AG10803 (cell line): ENCODE measurements at places on chromosomes 4 and X.

DNA sequence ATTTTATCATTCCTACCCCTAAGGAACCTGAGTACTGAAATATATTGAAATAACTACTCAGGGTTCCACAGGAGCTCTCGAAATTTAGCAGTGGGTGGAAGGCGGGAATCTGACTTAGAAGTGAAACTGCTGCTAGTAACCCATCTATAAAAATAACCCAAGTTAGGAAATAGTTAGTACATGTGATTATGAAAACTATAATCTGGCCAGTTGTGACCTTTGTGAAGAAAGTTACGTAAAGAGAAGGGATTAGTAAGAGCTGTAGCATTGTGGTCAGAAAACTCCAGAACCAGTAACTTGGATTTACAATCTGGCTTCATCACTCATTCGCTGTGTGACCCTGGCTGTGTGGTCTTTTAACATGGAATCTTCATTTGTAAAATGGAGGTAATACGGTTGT, 175.5 kb downstream of the RAPGEF2 start:
- DNase-seq, result peak; percentile 24

DNA sequence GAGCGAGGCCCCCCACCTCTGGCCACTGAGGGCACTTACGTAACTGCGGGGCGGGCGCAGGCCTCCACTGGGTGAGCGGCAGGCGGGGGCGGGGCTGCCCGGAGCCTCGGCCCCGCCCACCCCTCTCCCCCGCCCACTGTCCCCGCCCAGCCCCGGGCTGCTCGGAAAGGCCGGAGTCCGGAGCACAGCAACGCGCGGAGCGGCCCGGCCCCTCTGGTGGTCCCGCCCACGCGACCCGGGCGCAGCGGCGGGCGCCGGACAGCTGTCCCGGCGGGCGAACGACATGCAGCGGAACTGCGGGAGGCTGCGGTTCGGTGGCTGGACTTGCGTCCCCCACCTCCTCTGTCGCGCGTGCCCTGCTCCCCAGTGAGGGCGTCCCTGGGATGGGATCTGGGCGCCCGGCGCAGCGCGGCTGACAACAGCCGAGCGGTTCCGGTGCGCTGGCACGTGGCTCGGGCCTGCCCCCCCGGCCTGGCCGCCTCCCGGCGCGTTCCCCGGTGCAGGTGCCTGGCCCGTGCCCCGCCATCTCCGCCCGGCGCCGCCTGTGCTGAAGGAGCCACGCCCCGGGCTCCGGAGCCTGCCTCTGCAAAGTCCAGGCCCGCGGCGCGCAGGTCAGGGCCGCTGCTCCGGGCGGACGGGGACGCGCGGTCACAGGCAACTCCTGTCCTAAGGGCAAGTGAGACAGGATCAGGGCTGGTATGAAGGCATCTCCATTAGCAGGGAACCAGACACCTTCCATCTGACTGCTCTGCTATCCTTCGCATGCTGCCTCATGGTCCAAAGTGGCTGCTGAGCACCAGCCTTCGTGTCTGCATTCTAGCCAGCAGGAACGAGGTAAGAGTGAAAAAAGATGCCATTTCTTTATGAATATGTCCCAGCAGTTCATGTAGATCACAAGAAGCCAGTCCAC, 21.8 kb upstream of the JAKMIP1 start:
- DNase-seq, result no peak

DNA sequence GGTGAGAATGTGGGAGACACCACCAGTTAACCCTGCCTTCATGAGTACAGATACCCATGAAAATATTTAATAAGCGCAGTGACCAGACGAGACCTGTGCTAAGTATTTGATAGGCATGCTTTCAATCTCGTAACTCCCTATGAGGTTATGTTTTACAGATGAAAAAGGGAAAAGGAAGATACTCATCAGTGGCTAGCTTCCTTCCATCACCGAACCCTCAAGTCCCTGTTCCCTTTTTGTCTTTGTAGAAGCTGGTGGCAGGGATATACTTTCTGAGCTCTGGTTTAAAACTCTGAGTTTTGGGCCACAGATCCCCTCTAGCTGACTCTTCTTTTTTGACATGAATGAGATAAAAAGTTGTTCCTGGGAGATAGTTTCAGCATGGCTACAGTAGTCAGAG, 26.3 kb downstream of the AFF1 start:
- DNase-seq, result no peak

- no peak for DNase-seq
Observed at GRCh38 chrX:127708155-127708554, 344.0 kb downstream of the ACTRT1 start.

DNA sequence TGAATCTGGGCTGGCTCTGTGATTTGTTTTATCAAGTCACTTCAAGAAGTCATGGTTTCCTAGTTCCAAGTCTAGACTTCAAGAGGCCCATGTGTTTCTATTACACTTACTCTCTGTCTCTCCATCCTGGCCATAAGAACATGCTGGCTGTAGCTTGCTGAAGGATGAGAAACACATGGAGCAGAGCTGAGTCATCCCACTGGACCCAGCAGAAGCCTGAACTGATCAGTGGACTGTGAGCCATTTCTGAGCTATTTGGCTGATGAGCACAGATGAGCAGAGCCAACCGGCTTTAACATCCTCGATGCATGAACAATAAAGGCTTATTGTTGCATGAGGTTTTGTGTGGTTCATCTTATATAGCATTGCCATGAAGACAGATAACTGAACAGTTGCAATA, 290.6 kb upstream of the BOD1L1 start:
- DNase-seq, result peak; percentile 99

- no peak for DNase-seq
Observed at GRCh38 chr4:45064741-45065140, 338.4 kb upstream of the GNPDA2 start.

DNA sequence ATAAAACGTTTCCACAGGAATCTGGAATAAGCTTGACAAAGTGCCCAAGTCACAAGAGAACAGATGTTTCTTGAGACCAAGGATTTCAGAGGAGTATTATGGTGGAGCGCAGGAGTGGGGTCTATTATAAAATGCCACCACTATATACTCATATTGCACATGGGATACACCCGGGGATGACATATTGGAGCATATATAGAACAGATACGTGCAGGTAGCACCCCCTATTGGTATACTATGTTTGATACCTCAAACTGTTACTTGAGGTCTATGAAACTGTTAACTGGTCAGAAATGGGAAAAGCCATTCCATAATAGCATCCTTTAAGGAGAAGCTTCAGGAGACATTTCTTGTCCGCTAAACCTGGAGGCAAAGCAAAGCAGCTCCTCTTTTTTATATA, 86.0 kb downstream of the PCYT1B start:
- peak; percentile 7 for DNase-seq

GRCh38 chr4:99205153-99205979, 13.7 kb downstream of the ADH6 start:
- peak; percentile 78 for DNase-seq

DNA sequence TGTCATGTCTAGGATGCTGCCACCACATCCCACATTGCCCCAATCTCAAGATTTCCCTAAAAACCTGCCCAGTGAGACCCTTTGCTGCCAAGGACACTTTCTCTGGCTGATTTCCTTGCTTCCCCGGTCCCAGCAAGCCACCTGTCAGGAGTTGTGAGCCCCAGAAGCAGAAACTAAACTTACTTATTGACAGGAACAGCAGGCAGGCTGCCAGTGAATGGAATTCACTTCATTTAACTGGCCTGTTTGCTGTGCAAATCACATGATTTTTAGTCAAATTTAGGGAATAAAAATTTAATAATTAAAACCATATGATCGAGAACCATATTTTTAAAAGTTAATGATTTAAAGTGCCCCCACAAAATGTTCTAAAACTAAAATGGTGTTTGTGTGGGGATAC, 48.5 kb downstream of the MAMLD1 start:
- DNase-seq, result no peak

GRCh38 chrX:134847133-134847532, 143.7 kb upstream of the SMIM10 start:
- no peak for DNase-seq

DNA sequence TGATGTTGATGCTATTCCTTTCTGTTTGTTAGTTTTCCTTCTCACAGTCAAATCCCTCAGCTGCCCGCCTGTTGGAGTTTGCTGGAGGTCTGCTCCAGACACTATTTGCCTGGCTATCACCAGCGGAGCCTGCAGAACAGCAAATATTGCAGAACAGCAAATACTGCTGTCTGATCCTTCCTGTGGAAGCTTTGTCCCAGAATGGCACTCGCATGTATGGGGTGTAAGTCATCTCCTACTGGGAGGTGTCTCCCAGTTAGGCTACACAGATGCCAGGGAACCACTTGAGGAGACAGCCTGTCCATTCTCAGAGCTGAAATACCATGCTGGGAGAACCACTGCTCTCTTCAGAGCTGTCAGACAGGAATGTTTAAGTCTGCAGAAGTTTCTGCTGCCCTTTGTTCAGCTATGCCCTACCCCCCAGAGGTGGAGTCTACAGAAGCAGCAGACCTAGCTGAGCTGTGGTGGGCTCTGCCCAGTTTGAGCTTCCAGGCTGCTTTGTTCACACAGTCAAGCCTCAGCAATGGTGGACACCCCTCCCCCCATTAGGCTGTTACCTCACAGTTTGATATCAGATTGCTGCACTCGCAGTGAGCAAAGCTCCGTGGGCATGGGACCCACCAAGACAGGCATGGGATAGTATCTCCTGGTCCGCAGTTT, 74.9 kb downstream of the SPIN3 start:
- DNase-seq, result no peak

GRCh38 chr4:116664198-116664597, 421.2 kb downstream of the TRAM1L1 start:
- DNase-seq, result no peak

DNA sequence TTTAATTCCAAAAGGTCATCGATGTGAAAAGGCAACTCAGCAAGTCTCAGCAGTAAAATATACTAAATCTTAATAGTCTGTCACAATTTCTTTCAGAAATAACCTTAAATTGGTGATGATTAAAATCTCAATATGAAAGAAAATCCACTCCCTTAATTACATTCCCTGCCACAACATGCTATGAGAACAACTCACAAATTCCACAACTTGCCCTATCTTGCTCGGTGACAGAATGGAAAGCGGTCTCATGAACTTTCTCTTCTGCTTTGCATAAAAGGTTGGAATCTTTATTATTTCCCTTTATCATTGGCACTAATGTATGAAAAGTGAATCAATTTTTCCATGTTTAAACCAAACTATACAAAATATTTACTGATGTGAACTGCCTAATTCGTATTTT, 380.8 kb downstream of the TMA16 start:
- no peak for DNase-seq

DNA sequence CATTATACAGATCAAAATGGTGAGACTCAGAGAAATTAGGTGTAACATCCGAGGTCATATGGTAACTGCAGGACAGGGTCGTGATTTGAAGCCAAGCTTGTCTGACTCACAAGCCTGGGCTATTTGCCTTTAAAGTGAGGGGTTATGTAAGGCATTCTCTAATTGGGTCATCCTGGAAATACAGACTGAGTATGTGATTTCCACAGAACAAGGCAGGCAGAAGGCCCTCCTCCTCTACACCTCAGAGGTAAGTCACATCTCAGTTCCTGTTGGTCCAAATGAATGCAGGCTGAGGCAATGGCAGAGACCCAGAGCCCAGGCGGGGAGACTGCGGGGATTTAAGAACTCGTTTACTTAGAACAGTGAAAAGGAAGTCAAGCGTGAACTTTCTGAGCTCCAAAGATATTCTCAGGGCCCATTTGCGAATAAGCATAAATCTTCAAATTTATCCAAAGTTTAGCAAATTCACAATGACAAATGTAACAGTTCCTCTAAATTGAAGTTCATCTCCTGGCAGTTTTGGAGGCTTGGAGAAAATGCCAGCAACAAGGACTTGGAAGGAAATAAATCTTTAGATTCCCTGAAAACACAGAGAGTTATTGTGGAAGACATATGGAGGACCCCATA, 153.3 kb downstream of the LDB2 start:
- peak; percentile 90 for DNase-seq

GRCh38 chr4:24677909-24678308, 93.6 kb upstream of the DHX15 start:
- DNase-seq, result no peak

- no peak for DNase-seq
Observed at GRCh38 chr4:95959633-95960032, 119.7 kb downstream of the PDHA2 start.

DNA sequence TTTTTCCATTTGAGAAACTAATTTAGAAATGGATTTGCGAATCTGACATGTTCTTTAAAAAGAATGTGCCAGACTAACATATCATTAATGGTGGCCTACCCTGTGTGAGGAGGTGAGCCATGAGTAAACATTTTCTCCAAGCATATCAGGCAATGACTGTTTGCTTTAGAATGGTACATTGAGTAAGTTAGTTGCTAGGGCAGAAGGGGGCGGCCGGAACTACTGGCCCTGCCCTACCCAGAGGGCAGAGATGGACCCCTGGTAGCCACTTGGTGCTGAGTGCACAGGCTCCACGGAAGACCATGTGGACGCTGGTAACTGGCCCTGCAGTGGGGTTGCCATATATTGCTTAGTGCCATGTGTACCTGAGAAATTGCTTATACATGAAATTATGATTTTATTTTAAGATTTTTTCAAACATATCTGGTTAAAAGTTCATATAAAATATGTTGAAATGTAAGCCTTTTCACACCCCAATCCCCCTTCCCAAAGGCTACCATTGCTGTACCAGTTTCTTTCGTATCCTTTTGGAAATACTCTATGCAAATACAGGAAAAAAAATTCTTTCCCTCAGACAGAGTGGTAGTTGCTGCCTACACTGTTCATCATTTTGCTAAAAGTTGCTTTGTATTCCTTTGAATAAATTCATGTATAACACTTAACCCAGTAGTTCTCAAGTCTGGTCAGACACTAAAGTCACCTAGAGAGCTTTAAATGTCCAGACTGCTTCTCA, 8.8 kb downstream of the FNIP2 start:
- no peak for DNase-seq

DNA sequence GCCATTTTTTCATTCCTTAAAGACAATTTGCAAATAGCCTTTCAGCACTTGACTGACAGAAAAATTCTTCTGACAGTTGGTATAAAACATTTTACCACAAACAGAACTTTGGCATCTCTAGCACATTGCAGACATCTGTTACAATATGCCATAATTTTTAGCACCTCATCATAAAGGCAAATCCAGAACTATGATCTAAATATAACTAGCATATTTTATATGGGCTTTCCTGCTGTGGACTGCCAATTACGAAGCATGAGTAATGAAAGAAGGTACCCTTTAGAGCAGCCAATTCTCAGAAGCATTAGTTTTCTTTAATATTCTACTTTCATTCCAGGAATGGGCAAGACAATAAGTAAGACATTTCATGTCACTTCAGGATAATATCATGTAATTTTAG, 647.4 kb upstream of the GALNT7 start:
- DNase-seq, result no peak

- DNase-seq, result peak; percentile 49
Observed at GRCh38 chr4:40998675-40999358, 215.5 kb downstream of the APBB2 start.

DNA sequence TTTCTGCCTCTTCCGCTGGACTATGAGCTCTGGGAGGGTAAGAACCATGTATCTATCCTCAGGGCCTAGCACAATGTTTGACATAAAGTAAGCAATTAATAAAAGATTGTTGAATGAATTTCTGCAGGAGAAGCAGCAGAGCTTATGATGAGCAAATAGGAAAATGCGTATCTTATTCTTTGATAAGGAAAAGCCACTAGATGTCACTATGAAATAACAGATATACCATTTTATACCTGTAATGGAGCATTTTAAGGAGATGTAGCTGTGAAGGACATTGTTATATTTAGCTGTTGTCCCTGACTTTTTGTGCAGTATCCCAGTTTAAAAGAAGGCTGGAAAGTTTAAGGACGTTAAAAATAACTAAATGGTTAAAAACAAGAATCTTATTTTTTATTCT, 147.2 kb upstream of the MBNL3 start:
- peak; percentile 24 for DNase-seq

- no peak for DNase-seq
Observed at GRCh38 chrX:55713631-55714030, 3.9 kb upstream of the RRAGB start.

- DNase-seq, result no peak
Observed at GRCh38 chr4:62377700-62378099, 1177.6 kb downstream of the ADGRL3 start.
